IMR-90 (cell line): ENCODE measurements at places on chromosomes 12 and 14.

GRCh38 chr12:45168976-45169375 lies 46.9 kb upstream of the ANO6 start:
- DNase-seq: no peak

GRCh38 chr12:52801773-52802172 lies 5.9 kb upstream of the KRT3 start:
- DNase-seq: no peak

GRCh38 chr12:91846466-91847055 lies 299.1 kb downstream of the BTG1 start:
- peak; percentile 3 for DNase-seq

GRCh38 chr12:82660541-82661325 lies 26.0 kb upstream of the TMTC2 start:
- DNase-seq: no peak

DNA sequence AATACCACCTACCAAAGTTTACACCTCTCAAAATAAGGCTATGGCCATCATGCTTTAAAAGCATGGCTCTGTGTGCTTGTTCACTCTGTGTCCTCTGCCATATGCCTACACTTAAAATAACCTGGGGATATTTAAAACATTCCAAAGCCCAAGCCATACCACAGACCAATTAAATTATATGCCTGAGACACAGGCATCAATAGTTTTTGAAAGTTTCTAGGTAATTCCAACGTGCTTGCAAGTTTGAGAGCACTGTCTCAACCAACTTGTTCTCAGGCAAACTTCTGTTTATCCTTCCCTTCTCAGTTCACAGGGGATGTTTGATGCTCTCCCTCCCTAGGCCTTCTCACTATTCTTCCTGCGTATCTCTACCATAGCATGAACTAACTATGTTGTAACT lies 3.4 kb upstream of the FRMD6 start:
- DNase-seq: no peak

DNA sequence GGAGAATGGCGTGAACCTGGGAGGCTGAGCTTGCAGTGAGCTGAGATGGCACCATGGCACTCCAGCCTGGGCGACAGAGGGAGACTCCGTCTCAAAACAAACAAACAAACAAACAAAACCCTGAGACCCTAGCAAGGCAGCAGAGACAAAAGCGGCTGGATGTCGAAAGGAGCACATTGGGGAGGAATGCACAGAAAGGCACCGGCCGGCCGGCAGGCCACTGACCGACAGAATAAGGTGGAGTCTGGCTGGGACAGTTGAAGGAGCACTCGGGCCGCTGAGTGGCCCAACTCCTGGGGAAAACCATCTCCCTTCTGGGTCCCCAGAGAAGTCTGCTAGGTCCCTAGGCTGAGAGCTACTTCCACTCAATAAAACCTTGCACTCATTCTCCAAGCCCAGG lies 256.2 kb downstream of the KIF21A start:
- no peak for DNase-seq

GRCh38 chr12:105352940-105353635 lies 22.6 kb downstream of the C12orf75 start:
- no peak for DNase-seq

DNA sequence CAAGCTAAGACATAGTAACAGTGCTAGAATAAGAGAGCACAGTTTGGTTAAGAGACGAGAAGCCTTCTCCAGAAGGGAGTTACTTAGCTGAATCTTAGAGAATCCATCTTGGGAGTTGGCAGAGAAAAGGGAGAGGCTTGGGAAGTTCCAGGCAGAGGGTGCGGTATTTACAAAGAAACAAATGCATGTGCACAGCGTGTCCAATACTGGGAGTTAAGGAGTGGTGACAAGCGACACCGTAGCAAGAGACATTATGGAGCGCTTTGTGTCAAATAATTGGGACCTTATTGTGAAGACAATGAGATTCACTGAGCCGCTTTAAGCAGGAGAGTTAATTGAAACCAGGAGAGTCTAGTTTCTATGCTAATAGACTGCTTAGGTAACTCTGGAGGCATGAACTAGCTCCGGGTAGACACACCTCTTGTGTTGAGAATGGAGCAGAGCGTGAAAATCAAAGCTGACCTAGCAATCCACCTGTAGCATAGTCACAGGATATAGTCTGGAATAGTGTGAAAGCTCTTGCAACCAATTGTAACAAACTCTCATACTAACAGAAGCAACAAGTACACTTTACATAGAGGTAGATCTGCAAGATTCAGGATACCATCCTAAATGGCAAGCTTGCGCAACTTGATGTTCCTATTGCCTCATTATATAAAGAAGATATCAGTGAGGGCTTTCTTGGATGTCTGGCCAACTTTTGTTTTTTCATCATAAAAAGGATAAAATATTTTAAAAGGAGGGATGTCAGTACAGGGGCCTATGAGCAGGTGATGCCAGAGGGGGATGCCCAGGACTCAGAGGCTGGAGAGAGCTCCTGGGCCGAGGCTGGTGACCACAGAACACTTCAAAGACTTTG lies 5.3 kb downstream of the ALDH1L2 start:
- no peak for DNase-seq

DNA sequence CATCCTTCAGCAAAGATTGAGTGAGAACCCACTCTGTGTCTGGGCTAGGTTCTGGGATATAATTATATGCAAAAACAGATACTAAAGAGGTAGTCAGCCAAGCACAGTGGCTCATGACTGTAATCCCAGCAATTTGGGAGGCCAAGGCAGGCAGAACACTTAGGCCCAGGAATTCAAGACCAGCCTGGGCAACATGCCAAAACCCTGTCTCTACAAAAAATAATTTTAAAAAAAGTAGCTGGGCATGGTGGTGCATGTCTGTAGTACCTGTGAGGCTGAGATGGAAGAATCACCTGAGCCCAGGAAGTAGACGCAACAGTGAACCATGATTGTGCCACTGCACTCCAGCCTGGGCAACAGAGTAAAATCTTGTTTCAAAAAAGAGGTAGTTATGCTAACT lies 237.5 kb upstream of the HMGA2 start:
- no peak for DNase-seq

DNA sequence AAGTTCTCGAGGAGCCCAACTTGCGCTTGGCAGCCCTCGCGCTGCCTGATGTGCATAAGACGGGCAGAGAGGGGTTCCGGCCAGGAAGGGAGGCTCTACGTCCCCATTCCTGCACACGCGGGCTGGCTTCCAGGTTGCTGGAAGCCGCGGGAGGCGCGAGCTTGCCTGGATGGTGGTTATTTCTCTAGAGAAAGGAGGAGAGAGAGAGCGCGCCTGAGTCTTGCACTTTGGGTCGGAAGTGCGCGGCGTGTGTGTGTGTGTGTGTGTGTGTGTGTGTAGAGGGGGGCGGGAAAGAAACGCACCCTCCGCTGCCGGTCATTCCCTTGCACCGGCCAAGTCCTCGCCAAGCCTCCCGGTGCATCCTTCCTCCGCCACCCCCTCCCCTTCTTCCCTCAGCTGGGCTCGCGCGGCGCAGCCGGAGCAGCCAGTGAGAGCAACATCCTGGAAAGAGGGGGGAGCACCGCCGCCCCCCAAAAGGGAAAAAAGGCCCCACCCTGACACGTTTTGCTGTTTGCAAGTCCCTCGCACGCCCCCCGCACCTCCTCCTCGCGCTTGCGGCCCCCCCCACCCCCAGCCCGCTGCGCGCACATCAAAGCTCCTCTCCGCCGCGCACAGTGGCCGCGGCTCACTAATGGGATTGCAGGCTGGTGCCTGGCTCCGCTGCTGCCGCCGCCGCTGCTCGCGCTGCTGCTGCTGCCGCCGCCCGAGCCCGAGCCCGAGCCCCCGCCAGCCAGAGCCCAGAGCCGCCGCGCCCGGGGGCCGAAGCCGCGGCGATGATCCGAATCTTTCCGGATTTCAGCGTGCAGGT lies 4.4 kb upstream of the NPAS3 start:
- no peak for DNase-seq

DNA sequence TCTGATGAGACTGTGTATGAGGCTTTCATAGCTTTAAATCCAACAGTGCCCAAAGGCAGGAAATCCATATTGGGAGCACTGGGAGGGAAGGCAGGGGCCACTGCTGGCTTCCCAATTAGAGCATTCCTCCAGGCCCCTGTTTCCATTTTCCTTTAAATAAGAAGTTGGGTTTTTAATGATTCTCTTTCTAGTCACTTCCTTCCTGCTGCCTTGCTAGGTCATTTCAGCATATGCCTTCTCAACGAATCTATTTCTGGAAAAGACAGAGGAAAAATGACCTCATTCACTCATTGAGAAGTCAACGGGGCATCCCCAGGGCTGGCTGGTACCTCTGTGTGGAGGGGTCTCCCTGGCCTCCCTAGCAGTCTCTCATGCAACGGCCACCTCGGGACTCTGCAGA lies 43.5 kb downstream of the IGF1 start:
- peak; percentile 31 for DNase-seq

GRCh38 chr12:42469355-42470175 lies 120.0 kb downstream of the PRICKLE1 start:
- no peak for DNase-seq

DNA sequence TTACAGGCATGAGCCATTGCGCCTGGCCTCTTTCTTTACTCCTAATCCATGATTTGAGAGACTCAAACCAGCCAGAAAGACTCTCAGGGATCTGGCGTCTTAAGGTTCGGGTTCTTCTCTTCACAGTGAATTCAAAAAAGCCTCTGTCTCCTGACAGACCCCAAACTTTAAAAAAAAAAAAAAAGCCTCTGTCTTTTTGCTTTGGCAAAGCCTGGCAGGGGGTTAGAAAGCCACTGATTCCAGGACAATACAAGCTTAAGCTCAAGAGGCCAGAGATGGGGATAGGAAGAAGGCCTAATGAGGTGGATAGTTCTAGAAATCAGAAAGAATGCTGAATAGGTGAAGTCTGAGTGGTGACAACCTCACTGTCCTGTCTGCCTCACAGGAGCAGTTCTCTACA lies 8.8 kb downstream of the NRIP2 start:
- no peak for DNase-seq

DNA sequence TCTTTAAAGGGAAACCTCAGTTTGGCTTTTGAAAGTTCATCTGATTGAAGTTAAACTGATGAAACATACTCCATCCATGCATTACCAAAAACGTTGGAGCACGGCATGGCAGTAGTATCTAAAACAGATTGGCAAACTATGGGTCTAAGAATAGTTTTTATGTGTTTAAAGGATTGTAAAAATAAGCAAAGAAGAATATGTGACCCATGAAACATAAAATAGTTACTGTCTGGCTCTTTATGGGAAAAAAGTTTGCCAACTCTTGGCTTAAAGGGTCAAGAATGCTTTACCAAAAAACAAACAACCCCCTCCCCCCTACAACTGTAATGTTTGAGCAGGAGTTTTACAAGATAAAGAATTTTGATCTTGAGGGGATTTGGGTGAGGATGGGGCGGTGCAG lies 32.6 kb downstream of the TRAF3 start:
- DNase-seq: no peak

GRCh38 chr14:95275494-95275893 lies 44.2 kb downstream of the CLMN start:
- DNase-seq: no peak

DNA sequence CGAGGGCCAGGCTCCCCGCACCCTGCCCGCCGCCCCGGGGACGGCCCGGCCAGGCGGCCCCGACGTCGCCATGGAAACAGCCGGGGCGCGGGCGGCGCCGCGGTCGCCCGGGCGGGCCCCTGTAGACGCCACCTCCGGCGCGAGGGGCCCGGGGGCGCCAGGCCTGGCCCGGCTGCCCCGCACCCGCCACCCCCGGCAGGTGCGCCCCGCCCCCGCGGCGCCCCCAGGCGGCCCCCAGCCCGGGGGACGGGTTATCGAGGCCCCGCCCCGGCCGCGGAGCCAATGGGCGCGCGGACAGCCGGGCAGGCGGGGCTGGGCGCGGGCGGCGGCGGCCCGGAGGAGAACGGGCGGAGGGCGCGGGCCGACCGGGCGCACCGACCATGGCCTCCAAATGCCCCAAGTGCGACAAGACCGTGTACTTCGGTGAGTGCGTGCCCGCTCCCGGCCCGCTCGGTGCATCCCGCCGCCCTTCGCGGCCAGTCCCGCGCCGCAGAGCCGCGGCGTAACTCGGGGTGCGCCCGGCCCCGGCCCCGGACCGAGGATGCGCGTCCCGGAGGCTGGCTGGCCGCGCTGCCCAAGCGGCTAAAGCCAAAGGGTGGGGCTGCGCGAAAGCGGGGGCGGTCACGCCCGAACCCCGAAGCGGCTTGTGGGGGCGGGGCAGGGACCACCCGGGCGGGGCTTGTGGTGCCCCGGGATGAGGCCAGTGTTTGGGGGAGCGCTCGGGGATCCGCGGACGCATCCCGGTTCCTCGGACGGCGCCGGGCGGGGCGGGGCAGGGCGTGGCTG lies at the start of gene CRIP2:
TSS of gene CRIP2 (plus strand) at position 339 of the 786 bp plus-strand sequence. CDS start at position 381, 42 bp downstream.
- DNase-seq: peak; percentile 10
